ENCODE measurements at places on chromosomes 5 and 9. TPM values are rescaled to one million over a fixed set of nuclear protein-coding genes. Genes with fewer than 3 reads are reported as not detected.
A peak's percentile ranks its signal among the peaks of the same experiment; 100 is the strongest.

GRCh38 chr5:125149527-125149926 lies 403.1 kb upstream of the ZNF608 start:
- H3K27ac ChIP-seq, result no peak overlapping the region
- no peak overlapping the region for H3K4me3 ChIP-seq
- peaks cover 44% of the 10 kb centered on the region for H3K4me1 ChIP-seq
- no peaks in the 10 kb centered on the region for H3K27me3 ChIP-seq
- no peaks in the 10 kb centered on the region for H3K36me3 ChIP-seq

DNA sequence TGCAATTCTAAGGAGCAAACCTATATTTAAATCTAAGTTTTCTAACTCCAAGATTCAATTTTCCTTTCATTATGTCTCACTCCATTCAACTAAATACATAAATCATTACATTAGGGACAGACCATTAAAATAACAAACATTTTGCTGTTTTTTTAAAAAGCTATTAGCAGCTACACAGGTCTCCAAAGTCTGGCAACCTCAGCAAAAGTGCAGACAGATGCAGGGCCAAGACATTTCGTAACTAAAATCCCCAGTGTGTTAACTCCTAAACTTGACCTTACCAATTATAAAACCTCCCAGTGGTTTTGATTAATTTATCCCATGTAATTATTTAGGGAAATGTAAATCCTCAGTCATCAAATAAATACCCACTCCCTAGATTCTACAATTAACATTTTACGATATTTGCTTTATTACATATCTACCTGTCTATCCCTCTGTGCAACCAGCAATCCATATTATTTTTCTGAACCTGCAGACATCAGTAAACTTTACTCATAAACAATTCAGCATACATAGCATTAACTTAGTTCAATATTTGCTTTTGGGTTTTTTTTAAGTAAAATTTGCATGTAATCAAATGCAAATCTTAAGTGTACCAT lies 64.7 kb downstream of the RGS7BP start:
- no peaks in the 10 kb centered on the region for H3K36me3 ChIP-seq
- no peak for DNase-seq
- H3K27ac ChIP-seq, result no peak overlapping the region
- no peaks in the 10 kb centered on the region for H3K4me1 ChIP-seq
- H3K4me3 ChIP-seq, result no peak overlapping the region

DNA sequence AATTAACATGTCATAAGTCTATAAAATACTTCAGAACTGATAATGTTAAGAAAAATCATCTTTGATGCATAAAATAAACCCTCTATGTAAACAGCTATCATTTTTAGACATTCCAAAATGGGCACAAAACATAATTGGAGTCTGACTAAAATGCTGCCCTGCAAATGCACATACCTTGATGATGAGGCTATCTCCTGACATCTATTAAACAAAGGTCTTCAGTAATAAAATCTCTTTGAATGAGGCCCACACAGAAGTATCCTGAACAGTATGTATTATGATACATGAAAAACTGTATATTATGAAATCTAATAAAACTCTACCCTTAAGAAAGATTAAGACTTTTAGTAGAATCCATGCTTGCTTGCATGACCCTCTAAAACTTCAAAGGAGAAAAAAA lies 66.1 kb downstream of the FBXL17 start:
- H3K27me3 ChIP-seq, result no peaks in the 10 kb centered on the region
- H3K4me1 ChIP-seq, result no peaks in the 10 kb centered on the region
- H3K4me3 ChIP-seq, result no peak overlapping the region

DNA sequence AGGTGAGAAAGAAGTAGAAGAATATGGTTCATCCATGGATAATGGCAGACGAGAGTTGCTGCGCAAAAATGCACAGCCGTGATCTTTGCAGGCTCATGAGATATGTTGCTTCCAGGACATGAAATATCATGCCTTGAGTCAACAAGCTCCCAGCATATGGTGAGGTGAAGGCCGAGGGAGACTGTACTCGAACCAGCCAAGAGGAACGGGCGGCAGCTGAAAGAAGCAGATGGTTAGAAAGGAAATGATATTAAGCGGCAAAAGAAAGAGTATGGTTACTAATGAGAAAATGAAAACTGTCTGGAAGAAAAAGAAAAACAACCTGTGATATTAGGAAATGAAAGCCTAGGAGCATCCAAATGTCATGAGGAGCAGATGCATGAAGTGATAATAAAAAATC lies 344.7 kb upstream of the DAP start:
- no peaks in the 10 kb centered on the region for H3K27me3 ChIP-seq
- H3K36me3 ChIP-seq, result no peaks in the 10 kb centered on the region
- H3K4me3 ChIP-seq, result no peak overlapping the region
- DNase-seq, result no peak

GRCh38 chr5:136598802-136599404 lies 233.6 kb upstream of the TRPC7 start:
- no peak overlapping the region for H3K27ac ChIP-seq
- H3K4me3 ChIP-seq, result no peak overlapping the region
- no peak for DNase-seq
- no peaks in the 10 kb centered on the region for H3K4me1 ChIP-seq

DNA sequence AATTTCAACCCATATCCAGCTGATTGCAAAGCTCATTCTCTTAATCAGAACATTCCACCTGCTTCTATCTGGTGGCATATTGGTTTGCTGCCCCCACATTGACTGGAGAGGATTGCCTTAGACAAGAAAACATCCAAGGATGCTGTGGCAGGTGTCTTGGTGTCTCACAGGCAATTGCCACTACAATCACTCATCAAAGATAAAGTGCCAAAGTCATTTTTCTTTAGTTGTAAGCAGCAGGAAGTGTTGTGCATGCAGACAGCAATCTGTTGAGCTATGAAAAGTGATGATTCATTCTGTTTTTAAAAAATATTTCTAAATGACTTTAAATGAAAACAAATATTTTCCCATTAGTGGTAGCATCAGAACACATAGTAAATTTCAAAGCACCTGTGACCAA lies 53.9 kb downstream of the CDH6 start:
- DNase-seq, result no peak
- no peak overlapping the region for H3K27ac ChIP-seq
- H3K36me3 ChIP-seq, result no peaks in the 10 kb centered on the region
- H3K4me1 ChIP-seq, result no peaks in the 10 kb centered on the region
- H3K27me3 ChIP-seq, result no peaks in the 10 kb centered on the region
- no peak overlapping the region for H3K4me3 ChIP-seq

GRCh38 chr9:112894041-112894440 lies 3.4 kb upstream of the SLC46A2 start:
- no peak overlapping the region for H3K27ac ChIP-seq
- H3K27me3 ChIP-seq, result peaks cover 36% of the 10 kb centered on the region
- no peak for DNase-seq
- no peak overlapping the region for H3K4me3 ChIP-seq

DNA sequence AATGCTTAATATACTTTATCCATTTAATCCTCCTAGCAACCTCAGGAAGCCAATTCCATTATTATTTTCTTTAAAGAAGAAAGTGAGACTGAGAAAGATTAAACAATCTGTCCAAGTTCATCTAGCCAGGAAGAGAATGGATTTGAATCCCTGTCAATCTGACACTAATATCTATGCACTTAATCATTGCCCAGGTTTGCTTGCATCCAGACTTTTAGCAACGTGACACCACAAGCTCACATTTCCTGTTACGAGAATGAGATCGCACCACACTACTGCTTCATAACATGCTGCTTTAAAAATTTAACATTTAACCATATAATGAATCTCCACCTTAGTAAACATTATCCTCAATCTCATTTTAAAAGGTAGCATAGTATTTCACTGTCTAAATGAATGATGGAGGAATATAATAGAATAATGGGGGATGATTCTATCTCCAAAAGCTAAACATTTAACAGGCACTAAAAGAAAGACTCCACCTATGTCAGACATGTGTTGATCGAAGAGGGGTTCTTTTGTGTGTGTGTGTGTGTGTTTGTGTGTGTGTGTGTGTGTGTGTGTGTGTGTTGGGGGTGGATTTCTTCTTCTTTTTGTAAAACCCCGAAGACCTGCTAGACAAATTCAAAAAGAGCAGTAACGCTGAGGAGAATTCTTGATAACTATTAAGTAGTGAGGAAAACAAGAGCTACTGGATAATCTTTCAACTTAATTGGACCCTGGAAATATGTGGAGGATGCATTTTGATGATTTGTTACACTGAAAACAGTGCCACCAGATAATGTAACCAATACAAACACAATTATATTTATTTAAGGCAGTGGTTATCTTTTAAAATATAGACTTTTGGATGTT lies 138.7 kb upstream of the NR3C1 start:
- no peaks in the 10 kb centered on the region for H3K27me3 ChIP-seq
- H3K36me3 ChIP-seq, result no peaks in the 10 kb centered on the region
- H3K4me1 ChIP-seq, result peaks cover 8% of the 10 kb centered on the region
- no peak overlapping the region for H3K27ac ChIP-seq
- no peak overlapping the region for H3K4me3 ChIP-seq
- no peak for DNase-seq

DNA sequence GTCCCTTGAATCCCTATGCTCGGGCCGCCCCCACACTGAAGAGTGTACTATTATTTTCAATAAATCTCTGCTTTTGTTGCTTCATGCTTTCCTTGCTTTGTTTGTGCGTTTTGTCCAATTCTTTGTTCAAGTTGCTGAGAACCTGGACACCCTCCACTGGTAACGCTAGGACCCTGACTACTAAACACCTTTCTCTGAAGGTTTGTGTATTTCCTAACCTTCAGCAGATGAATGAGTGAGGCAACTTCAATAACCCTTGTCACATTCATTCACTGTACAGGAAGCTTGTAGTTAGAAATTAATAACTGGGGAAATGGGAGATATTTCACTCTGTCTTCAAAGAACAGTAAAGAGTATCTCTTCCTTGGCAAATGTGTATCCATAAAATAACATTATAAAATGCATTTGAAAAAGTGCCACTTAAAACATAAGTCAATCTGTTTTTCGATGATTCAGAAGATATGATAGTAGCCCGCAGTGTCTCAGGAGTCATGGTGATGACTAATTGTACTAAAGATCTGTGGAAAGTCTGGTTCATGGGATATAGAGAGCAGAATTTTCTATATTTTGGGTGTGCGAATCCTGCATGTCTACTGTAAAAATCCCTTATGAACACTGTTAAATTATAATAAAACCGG lies 43.2 kb upstream of the ANKH start:
- H3K4me3 ChIP-seq, result no peak overlapping the region
- DNase-seq, result no peak
- no peak overlapping the region for H3K27ac ChIP-seq
- H3K4me1 ChIP-seq, result no peaks in the 10 kb centered on the region

DNA sequence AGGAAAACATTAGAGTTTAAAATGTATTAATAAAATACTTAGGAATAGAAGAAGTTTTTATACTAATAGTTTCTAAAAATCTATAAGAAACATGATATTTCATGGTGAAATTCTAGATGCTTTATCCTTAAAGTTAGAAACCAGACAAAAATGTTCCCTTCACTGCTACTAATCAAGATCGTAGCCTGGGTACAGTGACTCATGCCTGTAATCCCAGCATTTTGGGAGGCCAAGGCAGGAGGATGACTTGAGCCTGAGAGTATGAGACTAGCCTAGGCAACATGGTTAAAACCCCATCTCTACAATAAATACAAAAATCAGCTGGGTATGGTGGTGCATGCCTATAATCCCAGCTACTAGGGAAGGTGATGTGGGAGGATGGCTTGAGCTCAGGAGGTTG lies 30.4 kb upstream of the KLF9 start:
- no peak for DNase-seq
- no peaks in the 10 kb centered on the region for H3K36me3 ChIP-seq
- no peak overlapping the region for H3K27ac ChIP-seq

- H3K27ac ChIP-seq, result peak overlapping the region; percentile 95
- no peaks in the 10 kb centered on the region for H3K36me3 ChIP-seq
- peaks cover 27% of the 10 kb centered on the region for H3K4me1 ChIP-seq
- H3K4me3 ChIP-seq, result peak overlapping the region; percentile 77
- H3K27me3 ChIP-seq, result no peaks in the 10 kb centered on the region
- peak; percentile 90 for DNase-seq
Measured at GRCh38 chr5:150672237-150672883, 11.3 kb downstream of the MYOZ3 start.

Gene SCGB3A1
- polyA plus RNA-seq, result not detected

Gene TRIM36
- 4.4 TPM for polyA plus RNA-seq

DNA sequence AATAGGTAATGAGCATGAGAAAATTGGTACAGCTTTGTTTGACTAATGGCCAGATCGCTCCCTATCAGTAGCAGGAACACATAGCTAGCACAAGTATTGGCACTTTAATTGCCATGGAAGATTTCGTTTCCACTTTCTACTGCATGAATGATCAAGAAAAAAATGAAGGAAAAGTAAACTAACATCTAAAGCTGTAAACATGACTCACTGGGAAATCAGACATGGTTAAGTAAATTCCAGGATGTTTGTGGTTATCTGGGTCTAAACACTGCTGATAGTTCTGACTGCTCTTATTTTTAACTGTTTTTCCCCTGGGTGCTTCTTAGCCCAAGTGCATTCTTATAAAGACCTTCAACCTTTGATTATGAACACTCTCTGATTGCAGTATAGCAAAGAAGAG lies 388.9 kb downstream of the NR2F1-AS1 start:
- DNase-seq, result no peak
- H3K27me3 ChIP-seq, result no peaks in the 10 kb centered on the region
- no peak overlapping the region for H3K27ac ChIP-seq
- H3K36me3 ChIP-seq, result no peaks in the 10 kb centered on the region
- no peak overlapping the region for H3K4me3 ChIP-seq

- no peak overlapping the region for H3K27ac ChIP-seq
- no peaks in the 10 kb centered on the region for H3K27me3 ChIP-seq
- no peak overlapping the region for H3K4me3 ChIP-seq
- H3K36me3 ChIP-seq, result no peaks in the 10 kb centered on the region
- H3K4me1 ChIP-seq, result peaks cover 30% of the 10 kb centered on the region
Measured at GRCh38 chr9:84711936-84712335, 42.4 kb downstream of the NTRK2 start.

DNA sequence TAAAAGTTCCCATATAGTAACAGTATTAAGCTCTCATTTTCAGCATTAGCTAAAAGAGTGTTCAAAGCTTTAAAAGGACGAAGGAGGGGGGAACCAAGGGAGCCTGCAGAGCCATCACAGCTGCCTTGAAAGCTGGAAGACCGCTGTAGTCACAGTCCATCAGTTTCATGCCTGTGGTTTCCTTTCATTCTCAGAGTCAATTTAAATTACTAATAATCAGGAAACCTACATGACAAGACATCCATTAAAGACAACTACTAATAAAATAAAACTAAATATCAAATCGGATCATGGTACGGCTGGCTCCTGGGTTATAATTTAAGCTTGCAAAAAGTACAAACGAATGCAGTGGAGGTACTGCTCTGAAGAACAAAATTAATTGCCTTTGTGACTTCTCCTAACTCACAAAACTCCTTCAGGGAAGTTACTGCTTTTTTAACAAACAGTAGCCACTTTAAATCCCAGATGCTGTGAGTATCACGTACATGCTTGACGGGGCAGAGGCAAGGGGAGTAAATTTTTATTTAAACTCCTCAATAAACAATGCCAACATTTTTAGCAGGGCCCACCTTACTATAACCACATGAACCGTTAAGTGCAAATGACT lies 213.5 kb downstream of the DENND1A start:
- H3K4me3 ChIP-seq, result no peak overlapping the region
- peaks cover 1% of the 10 kb centered on the region for H3K36me3 ChIP-seq

Measured in GM23338 (cell line).